ENCODE measurements at places on chromosomes 11 and 22. TPM values are rescaled to one million over a fixed set of nuclear protein-coding genes. Genes with fewer than 3 reads are reported as not detected.

DNA sequence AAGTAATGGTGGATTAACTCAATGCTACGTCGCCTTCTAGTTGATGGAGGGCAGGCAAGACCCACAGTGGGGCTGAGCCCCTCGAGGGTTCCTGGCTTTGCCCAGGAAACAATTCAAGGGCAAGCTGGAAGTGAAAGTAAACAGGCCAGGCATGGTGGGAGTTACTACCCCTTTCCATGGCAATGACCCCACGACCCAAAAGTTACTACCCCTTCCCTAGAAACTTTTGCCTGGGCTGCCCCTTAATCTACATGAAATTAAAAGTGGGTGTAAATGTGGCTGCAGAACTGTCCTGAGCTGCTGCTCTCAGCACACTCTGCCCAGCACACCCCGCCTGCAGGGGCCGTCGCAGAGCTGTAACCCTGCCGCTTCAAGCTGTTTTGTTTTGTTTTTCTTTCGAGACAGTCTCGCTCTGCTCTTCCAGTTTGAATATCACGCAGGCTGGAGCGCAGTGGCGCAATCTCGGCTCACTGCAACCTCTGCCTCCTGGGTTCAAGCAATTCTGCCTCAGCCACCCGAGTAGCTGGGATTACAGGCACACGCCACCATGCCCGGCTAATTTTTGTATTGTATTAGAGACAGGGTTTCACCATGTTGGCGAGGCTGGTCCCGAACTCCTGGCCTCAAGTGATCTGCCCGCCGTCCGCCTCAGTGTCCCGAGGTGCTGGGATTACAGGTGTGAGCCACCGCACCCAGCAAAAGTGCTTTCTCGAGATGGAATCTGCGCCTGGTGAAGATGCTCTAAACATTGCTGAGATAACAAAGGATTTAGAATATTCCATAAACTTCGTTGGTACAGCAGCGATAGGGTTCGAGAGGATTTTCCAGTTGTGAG lies 5.9 kb upstream of the RNH1 start:
- no peak for DNase-seq

Gene APOL1
- polyA plus RNA-seq = 3.8 TPM

GRCh38 chr11:66727282-66728037 lies 1.6 kb downstream of the SPTBN2 start:
- DNase-seq = no peak

Gene OTOG
- not detected for polyA plus RNA-seq

Gene ENTHD1
- not detected for polyA plus RNA-seq

Gene SLC37A2
- 0.99 TPM for polyA plus RNA-seq

- DNase-seq = no peak
Observed at GRCh38 chr22:37298748-37299495, 16.6 kb downstream of the CYTH4 start.

GRCh38 chr11:9250139-9250582 lies 15.0 kb downstream of the DENND5A start:
- no peak for DNase-seq

All from AG04450 (cell line).